ENCODE measurements at places on chromosomes 2 and 18.

- no peak for DNase-seq
These were observed 49.2 kb upstream of the OTOS start for GRCh38 chr2:240189686-240190085.

GRCh38 chr2:69255760-69256159 is 131.3 kb downstream of the GFPT1 start:
- no peak for DNase-seq

GRCh38 chr2:72415781-72416475 is 268.3 kb upstream of the CYP26B1 start:
- no peak for DNase-seq

DNA sequence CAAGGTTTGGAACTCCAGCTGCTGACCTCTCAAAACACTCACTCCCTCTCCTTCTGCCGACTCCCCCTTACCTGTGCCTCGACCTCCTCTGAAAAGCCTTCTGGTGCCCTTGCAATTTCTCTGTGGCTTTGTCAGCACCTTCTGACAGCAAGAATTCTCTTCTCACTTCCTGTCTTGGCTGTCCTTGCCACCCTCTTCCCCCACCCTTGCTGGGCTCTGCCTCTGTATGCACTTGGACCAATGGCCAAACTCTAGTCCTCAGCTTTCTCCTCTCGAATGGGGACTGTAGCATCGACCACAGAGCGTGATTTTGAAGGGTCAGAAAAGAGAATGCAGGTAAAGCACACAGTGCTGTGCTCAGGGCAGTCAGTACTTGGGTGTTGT is 99.0 kb downstream of the HS1BP3 start:
- no peak for DNase-seq

GRCh38 chr18:2906704-2907549 is 60.1 kb downstream of the EMILIN2 start:
- no peak for DNase-seq

- DNase-seq = peak; percentile 16
These were observed 87.9 kb downstream of the ICOS start for GRCh38 chr2:204024503-204024902.
